ENCODE measurements at places on chromosomes 6 and 20.

- DNase-seq, result peak; percentile 46
These were observed 47.9 kb downstream of the TRERF1 start for GRCh38 chr6:42403831-42404230.

- DNase-seq, result peak; percentile 80
These were observed 41.3 kb downstream of the SPDEF start for GRCh38 chr6:34514593-34515472.

- DNase-seq, result no peak
These were observed 1.2 kb downstream of the VSTM2L start for GRCh38 chr20:37904008-37904642.

- peak; percentile 57 for DNase-seq
These were observed 164.0 kb upstream of the ZNF337 start for GRCh38 chr20:25860531-25861150.

DNA sequence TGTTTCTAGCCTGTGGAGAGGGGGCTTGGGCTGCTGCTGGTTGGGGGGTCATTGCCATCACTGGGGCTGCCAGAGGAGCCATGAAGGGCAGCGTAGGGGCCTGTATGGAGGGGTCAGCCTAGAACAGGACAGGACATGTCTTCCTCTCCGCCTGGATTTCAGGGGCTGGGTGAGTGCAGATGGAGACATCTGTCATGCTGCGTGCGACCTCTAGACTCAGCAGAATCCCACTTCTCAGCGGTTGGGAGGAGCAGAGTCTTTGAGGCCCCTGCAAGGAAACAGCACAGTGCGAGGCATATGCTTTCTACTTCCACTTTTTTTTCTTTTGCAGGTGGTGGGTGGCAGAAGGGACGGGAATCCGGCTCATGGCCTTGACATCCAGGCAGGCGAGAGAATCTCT lies 67.9 kb downstream of the EZR start:
- DNase-seq, result no peak

GRCh38 chr6:39585641-39586040 lies 139.6 kb downstream of the KIF6 start:
- DNase-seq, result no peak

DNA sequence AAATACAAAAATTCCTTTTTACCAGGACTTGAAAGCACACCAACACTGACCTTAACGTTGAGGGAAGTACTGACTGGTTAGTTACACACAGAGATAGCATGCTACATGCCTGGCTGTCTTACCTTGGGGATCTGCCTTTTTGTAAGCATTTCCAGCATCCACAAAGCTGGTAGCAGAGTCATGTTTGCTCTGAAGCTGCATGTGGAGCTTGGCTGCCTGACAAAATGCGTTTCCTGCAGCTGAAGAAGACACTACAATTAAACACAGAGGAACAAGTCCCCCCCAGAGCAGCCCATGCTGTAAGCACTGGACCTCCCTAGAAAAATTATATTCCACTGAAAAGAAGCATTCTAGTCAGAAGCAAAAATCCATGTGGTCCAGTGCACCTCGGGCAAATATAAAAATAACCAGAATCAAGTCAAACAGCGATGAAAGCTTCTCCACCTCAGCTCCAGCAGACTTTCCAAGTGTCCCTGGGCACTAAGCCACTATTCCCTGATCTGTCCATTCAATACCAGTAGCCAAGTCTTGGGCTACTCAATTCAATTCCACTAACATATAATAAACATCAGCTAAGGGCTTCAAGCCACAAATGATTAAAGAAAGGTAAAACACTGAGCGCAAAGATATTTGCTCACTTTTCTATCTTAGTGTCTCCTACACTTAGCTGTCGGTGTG lies 24.2 kb downstream of the NAPB start:
- DNase-seq, result no peak

DNA sequence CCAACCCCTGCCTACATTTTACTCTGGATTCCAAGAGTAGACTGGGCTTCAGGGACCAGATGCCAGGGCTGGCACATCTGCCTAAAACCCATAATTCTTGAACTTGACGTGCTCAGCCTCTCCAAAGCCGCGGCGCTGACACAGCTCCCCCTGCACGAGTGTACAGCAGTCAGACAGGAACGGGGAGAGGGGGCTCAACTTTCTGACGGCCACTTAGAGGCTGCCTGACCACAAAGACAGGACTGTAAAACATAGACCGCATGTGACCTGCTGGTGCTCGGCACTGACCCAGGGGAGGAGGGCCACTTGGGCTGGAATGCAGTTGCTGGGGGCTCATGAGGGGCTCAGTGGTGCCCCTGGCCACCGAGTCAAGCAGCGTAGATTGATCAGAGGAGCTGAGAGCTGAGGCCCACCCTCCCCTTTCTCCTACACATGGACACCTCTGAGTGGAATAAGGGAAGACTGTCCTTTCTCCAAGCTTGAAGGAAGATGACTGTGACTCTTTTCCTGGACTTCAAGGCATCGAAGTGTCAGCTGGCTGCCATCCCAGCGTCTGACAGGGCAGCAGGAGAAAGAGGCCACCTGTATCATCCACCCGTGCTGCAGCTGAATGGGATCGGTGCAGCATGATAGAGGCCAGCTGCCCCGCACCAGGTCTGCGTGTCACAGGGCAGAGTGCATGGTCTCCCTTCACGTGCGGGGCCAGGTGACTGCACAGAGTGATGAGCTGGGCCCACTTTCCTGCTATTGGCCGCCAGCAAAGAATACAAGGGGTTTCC lies 171.3 kb upstream of the AGPAT4 start:
- DNase-seq, result no peak

DNA sequence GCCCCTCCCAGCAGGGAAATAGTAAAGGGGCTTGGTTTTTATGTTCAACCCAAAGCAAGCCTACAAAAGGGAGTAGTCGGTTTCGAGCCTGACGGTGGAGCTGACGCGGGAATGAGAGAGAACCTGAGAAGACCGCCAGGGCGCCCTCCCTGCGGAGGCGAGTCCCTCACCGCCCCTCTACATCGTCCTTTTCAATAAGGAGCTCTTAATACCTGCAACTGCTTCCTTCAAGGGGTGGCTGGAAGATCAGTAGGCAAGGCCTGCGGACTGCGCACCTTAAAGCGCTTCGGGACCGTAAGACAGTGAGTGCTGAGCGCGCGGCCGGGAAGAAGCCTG lies 709 bp upstream of the ZNF76 start:
- DNase-seq, result no peak

DNA sequence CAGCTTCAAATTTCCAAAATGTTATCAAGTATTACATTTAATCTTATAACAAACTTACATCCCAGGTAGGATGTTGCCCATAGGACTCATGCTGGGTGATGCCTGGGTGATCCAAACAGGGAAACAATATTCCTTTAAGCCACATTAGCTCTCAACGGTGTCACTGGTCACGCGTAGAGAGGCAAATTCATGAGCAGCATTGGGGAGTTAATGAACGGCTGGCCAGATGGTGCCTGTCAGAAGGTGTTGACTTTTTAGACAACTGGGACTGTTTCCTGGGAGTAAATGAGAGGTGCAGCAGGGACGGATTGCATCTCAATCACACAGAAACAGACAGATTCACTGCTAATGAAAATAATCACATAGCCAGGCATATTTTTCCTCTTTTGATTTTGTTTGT lies 83.3 kb upstream of the ID4 start:
- no peak for DNase-seq

DNA sequence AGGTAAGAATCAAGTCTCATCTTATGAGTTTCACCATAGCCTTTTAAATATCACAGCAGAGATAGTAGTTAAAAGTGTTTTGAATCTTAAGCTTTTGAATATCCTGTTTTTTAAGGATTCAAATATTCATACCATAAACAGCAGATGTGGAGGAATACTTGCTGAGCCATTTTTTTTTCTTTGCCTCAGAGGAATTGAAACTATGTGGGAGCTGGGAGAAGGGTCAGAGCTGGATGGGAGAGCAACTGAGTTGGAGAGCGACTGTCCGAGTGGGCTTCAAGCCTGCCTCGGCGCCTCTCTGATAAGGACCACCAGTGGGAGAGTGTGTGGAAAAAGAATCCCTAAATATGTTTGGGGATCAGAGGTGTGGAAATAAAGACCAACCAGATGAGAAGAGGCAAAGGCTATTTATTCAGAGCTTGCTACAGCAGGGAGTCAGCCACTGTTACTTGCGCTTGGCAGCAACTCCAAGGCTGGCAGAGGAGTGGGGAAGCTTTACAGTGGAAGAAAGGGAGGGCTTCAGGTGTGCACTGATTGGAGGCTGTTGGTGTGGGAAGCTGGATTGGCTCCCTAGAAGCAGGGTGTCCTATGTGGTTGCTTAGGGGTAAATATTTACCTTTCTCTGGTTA lies 34.3 kb upstream of the MCUR1 start:
- no peak for DNase-seq

DNA sequence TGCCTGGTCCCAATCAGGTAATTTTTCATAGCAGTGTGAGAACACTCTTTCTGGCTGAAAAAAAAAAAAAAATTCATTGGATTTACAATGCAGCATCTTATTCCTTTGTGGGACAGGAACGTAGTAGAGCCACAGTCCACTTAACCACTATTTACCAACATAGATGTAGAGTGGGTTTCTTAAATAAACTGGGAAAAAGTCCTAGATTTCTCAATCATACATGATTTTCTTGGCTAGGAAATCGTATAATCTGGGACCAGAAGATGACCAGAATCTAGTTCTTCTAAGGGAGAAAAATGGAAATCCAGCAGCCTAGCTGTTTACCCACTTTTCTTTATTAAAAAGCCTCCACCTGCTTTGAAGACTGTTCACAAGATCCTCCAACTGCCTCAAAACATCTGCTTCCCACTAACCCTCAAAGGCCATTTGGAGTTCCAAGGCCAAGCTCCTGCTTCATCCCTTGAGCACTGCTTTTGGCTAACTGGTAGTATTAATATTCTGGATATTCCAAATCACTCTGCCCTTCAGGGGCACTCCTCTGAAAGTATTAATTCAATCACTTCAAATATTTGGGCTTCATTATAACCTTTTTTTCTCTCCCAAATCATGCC lies 70.4 kb downstream of the FYN start:
- DNase-seq, result no peak

DNA sequence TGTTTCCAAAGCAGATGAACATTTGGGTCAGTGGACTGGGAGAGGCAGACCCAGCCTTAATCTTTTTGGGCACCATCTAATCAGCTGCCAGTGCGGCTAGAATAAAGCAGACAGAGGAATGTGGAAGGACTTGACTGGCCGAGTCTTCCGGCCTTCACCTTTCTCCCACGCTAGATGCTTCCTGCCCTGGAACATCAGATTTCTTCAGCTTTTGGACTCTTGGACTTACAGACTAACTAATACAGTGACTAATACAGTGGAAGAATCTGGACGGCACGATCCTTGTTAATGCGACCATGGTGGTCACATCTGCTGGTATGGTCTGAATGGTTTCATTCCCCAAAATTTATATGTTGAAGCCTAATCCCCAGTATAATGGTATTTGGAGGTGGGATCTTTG lies 122.6 kb upstream of the NXT1 start:
- DNase-seq, result no peak

GRCh38 chr6:75528423-75528822 lies 34.8 kb upstream of the FILIP1 start:
- no peak for DNase-seq

- no peak for DNase-seq
These were observed 138.0 kb upstream of the ARID1B start for GRCh38 chr6:156639009-156639721.

DNA sequence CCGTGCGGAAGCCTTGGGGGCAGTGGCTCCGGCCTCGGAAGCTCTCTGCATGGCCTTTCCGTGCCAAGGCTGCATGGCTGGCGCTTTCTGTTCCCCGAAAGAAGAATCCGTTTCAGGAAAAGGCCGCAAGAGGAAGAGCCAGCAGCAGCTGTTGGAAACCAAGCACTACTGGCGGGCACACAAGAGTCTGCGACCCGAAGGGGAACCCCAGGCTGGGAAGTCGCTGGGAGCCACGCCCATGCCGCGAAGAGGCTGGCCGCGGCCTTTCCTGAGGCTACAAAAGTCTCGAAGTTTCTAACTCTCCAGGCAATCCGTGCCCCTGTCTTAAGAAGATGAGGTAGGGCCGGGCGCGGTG lies at the start of gene CGAS:
Gene CGAS (minus strand): TSS at position 191 of the 355 bp plus-strand sequence. CDS start 116 bp downstream, at position 75.
- DNase-seq, result no peak

GRCh38 chr6:80638213-80639055 lies 532.0 kb downstream of the BCKDHB start:
- DNase-seq, result peak; percentile 14

DNA sequence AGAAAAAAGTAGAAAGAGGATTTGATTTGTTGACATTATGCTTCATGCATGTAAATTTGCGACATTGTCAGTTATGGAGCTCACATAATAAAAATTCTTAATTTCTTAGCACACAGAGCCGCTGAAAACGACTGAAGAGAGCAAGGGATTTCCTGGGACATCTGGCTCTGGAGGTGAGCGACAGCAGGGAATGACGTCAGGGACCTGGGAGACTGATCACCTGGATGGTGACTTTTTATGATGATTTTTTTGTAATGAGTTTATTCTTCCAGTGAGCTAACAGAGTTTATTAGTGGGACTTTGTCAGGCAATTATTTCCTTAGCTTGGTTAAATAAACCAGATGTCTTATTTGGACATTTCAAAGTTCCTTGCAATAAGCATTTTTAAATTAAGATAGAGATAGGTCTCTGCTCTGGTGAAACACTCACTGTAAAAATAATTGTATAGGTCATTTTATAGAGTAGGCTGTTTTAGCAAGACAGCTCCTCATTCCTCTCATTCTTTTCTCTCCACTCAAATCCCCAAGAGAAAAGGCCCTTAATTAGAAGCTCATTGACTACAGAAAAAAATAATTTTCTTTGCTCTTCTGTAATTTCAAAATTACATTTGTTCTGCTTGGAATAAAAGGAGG lies 19.4 kb downstream of the TMEM200A start:
- no peak for DNase-seq

GRCh38 chr6:52409499-52409898 lies 10.6 kb upstream of the EFHC1 start:
- DNase-seq, result no peak

- DNase-seq, result peak; percentile 29
These were observed 374.9 kb upstream of the FLRT3 start for GRCh38 chr20:14712302-14712739.

DNA sequence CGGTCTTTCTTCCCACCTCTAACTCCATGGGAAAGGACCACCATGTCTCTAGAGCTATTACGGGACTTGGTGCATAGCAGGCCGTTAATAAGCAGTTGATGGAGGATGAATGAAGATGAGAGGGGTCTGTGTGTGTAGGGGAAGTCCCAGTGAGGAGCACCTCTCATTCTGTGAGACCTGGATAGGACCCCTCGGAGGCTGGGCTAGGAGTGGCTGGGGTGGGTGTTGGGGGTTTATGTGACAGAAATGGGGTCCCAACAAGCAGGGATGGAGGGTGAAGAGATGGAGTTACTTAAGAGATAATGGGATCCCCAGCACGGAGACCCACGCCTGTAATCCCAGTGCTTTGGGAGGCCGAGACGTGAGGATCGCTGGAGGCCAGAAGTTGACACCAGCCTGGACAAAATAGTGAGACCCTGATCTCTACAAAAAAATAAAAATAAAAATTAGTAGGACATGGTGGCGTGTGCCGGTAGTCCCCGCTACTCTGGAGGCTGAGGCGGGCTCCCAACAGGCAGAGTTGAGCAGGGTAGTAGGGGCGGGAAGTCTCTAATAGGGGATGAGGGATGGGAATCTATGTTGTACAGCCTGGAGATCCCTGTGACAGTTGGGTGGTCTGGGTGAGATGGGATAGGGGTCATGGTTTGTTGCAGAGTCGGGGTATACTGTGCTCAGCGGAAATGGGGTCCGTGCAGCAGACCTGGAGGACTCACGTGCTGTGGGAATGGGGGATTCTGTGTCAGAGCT lies 677 bp upstream of the ZNF341 start:
- DNase-seq, result no peak

All from ELF-1 (cell line).